Hippocampal formation (tissue), 2 donors: ENCODE measurements at places on chromosomes 3 and 15.
A peak's percentile ranks its signal among the peaks of the same experiment; 100 is the strongest.

DNA sequence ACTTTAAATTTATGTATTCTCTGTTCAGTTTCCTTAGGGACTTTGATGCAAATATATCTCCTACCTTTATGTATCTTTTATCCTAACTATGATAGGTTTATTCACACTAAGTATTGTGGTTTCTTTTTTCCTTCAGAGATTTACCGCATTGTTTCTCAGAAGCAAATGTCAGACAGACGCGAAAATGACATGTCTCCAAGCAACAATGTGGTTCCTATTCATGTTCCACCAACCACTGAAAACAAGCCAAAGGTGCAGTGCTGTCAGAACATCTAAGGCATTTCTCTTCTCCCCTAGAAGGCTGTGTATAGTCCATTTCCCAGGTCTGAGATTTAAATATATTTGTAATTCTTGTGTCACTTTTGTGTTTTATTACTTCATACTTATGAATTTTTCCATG lies 18.3 kb downstream of the RAB11A start:
- DNase-seq, result no peak

DNA sequence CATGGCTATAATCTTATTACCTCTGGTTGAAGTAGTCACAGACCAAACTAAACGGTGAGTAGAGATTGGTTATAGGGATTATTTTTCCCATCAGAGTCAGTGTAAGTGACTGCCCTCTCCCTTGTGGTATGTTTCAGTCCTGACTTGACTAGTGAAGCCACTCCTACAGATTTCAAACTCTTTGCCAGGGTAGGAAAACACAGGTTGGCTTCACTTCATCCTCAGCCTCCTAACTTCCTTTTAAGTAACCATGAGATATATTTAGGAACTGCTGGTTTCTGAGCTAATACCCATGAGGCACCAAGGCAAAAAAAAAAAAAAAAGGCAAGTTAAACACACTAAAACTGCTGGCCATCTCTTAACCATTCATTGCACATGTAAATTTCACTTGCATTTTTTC lies 349.2 kb upstream of the MCTP2 start:
- DNase-seq, result no peak

- DNase-seq, result no peak
These were observed 75.9 kb upstream of the CBLB start for GRCh38 chr3:105944721-105945120.

DNA sequence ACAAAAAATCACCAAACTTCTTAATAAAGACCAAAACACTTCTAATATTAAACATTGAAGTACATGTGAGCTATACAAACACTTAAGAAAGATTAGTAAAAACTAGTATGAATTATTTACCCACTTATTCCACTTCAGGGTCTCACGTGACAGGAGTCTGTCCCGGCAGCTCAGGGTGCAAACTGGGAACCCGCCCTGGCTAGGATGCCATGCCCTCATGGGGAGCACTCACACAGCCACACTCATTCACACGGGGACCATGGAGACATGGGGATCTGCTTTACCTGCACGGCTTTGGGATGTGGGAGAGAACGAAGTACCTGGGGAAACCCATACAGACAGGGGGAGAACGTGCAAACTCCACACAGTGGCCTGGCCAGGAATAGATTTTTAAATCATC lies 179.3 kb upstream of the UBE3A start:
- no peak for DNase-seq

DNA sequence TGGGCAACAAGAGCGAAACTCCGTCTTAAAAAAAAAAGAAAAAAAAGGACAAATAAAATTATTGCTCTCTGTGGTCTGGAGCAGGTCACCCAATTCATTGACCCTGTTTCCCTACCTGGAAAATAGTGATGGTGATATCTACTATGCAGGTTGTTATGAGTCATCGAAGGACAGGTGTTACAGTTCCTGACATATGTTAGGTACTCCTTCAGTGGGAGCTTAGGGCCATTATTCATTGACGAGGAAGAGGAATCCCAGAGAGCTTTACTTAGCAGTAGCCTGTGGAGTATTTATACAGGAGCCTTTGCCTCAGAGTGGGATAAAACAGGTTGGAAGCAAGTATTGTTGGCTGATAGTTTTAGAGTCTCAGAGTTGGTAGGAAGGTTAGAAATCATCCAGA lies 74.5 kb downstream of the SLC7A14 start:
- no peak for DNase-seq

- DNase-seq, result no peak
These were observed 193.9 kb downstream of the UBE3A start for GRCh38 chr15:25244731-25245585.

DNA sequence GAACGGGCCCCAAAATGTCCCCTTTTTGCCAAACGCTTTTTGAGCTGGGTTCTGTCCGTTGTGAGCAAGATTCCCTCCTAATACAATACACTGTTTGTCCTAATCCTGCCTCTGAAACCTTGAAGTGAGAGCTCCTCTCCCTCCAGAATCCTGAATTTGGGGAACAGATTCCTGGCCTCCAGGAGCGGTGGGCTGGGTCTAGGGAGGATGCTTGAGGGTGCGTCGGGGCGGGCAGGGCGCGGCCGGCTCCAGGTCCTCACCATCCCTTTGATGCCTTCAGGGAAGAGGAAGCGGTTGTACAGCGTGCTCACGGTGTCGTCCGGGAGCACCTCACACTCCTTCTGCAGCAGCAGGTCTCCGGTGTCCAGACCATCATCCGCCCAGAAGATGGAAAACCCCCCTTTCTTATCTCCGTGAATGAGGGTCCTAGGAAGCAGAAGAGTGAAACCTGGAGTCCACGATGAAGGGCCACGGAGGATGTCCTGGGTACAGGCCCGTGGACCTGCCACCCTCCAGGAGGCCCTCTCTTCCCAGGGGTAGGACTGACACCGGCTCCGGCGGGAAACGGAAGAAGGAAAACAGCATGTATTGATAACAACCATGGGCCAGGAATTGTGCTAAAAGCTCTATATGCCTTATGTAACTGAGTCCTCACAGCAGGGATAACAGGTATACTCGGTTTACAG lies 23.2 kb downstream of the ALDH1L1 start:
- DNase-seq, result no peak

DNA sequence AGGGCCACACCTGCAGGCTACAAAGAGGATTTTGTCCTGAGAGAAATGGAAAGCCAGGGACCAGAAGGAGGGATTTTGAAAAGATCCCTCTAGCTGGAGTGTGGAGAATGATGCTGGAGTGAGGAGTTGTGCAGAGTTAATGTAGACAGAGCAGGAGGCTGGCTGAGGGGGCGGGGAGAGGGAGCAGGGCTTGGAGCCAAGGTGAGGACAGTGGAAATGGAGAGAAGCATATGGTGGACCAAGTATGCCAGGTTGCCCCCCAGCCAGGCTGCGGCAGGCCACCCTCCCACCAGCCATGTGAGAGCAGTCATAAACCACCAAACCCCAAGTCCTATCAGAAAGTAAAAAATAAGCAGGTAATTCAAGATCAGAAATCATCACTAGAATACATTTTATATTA lies 14.7 kb downstream of the RARRES1 start:
- DNase-seq, result no peak

DNA sequence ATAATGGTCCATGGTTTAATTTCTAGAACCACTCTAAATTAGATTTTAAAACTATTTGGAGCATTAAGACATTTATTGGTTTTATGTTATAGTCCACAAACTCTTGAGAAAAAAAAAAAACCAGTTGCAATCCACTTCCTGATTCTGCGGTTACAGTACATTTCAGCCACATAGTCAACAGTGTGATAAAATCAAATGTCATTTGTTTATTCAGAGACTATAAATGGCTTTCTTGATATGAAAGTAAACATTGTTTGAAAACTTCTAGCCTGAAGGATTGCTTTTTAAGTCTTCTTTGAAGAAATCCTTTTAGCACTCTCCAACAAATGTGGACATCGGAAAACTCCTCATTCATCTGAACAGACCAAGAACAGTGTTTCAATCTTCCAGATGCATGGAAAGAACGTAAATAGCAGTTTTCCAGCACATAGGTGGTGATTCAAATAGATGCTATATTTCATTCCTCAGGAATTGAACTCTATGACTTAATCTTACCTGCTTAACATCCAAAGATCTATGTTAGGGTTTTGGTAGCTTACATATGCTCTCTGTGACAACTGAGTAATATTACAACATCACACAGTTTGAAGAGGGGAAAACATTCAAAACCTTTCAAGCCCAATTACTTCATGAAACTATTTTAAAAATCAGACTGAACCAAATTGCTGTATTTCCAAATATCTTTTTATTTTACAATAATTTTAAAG lies 87.8 kb upstream of the UBE2E2 start:
- DNase-seq, result no peak

GRCh38 chr3:79497447-79498111 lies 270.2 kb downstream of the ROBO1 start:
- DNase-seq, result peak; percentile 7

DNA sequence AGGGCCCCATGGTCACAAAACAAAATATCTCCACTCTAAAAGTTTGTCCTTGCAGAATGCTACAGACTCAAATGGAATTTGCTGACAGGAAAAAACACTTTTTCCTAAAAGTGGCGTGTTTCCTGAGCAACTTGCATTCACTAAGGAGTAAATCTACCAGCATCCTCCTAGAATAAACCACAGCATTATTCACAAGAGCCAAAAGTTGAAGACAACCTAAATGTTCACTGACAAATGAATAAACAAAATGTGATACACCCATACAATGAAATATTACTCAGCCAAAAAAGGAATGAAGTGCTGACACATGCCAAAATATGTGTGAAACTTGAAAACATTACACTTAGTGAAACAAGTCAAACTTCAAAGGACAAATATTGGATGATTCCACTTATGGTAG lies 28.9 kb downstream of the ITGB5 start:
- no peak for DNase-seq

GRCh38 chr3:84978843-84979242 lies 20.1 kb downstream of the CADM2 start:
- DNase-seq, result no peak

GRCh38 chr3:31223278-31223677 lies 309.4 kb upstream of the STT3B start:
- DNase-seq, result no peak

- no peak for DNase-seq
These were observed 115.3 kb downstream of the XXYLT1 start for GRCh38 chr3:195155570-195156241.

DNA sequence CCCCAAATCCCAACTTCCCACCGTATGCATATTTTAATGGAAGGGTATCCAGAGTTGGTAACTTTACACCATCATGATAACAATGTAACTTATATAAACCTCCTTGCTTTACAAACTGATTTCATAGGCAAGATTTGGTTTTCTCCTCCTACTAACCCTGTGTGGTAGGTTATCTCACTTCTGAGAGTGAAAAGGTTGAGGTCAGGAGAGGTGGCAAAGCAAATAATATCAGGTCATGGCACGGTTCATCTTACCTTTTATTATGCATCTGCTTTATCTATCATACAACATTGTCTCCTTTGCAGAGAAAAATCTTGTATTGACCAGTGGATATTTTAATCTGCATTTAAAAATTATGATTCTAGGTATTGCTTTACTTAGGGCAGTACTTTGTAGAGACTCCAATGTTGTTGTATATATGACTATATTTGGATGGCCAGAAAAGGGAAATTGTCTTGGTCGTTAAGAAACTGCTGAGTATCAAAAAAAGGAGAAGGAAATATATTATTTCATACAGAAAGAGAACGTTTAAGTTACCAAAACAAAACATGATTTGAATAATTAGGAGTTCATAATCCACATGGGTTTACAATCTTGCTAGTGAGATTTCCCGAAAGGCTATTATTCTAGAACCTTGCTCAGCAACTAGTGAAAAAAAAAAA lies 30.4 kb downstream of the NFKBIZ start:
- no peak for DNase-seq

DNA sequence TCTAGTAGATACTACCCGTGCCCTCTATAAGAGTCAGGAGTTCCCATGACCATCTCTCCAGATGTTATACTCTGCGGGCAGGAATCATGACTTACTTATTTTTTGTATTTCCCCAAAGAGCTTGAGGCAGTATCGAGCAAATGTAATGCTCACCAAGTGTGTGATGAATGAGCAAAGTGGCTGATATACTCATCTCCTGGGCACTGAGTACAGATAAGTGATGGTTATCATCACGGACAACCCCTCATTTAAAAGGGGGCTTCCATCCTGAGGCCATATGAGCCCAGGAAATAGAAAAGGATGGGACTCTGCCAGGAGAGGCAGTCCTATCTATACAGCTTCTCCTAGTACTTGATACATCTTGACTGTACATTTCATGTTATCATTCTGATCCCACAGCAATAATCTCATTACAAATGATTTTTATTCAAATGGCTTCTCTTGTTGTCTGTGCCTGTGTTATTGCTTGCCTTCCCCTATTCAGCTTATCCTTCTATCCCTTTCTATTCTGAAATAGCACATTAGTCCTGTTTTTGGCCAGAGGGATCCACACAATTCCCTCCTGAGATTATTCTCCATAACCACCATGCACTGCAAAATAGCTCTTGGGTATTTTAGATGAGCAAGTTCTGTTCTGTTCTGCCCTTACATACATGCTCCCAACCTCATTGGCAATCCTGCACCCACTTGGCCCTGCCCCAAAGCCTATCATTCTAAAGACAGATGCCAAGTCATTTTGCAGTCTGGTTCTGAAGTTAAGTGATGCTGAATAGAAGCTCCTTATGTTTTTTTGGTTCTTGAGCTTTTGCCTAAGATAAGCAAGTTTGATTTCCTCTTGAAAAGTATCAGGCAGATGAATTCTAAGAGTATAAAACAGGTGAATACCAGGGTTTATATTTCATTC lies 48.0 kb upstream of the MRPL3 start:
- DNase-seq, result no peak

- DNase-seq, result no peak
These were observed 526.9 kb downstream of the PYDC2 start for GRCh38 chr3:191987831-191988350.

- no peak for DNase-seq
These were observed 6.6 kb upstream of the ATP2B2 start for GRCh38 chr3:10511809-10512494.

GRCh38 chr3:9414826-9415225 lies 17.4 kb downstream of the SETD5 start:
- no peak for DNase-seq

- no peak for DNase-seq
These were observed 20.3 kb downstream of the IL12A start for GRCh38 chr3:160008961-160009360.

GRCh38 chr3:87837076-87837475 lies 221.7 kb downstream of the CGGBP1 start:
- no peak for DNase-seq

GRCh38 chr3:64094713-64095079 lies 71.4 kb upstream of the PSMD6 start:
- DNase-seq, result no peak
